ENCODE measurements at places on chromosomes 7 and 10. TPM values are rescaled to one million over a fixed set of nuclear protein-coding genes. Genes with fewer than 3 reads are reported as not detected.

Gene AKR1D1
- polyA plus RNA-seq, result not detected

Gene PTF1A
- not detected for polyA plus RNA-seq

Gene TRIM73
- 2.3 TPM for polyA plus RNA-seq

Gene KLLN
- polyA plus RNA-seq, result 0.24 TPM

Gene CLDN4
- 132 TPM for polyA plus RNA-seq

Gene EXOC6
- 9.9 TPM for polyA plus RNA-seq

Gene UTF1
- not detected for polyA plus RNA-seq

Gene MAGI2
- 14.6 TPM for polyA plus RNA-seq

Gene PIK3AP1
- polyA plus RNA-seq, result 3.4 TPM

Gene PTPRN2
- 130 TPM for polyA plus RNA-seq

Gene NUDT13
- polyA plus RNA-seq, result 0.29 TPM

Gene INSYN2A
- polyA plus RNA-seq, result 7.7 TPM

Gene METTL27
- polyA plus RNA-seq, result 23.2 TPM

- DNase-seq, result no peak
Observed at GRCh38 chr7:101739775-101740398, 77.5 kb upstream of the CUX1 start.

DNA sequence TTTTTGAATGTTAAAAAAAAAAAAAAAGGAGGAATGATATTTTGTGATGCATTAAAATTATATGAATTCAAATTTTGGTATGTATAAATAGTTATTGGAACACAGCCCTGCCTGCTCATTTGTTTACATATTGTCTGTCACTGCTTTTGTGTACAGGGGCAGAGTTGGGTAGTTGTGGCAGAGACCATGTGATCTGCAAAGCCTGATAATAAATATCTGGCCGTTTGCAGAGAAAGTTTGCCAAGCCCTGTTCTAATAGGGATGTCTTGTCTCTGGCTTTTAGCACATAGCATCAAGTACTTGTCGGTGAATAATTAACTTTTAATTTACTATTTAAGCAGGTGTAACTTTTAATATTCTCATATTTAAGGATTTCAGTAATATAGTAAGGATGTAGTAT lies 19.8 kb downstream of the TSPAN13 start:
- no peak for DNase-seq

DNA sequence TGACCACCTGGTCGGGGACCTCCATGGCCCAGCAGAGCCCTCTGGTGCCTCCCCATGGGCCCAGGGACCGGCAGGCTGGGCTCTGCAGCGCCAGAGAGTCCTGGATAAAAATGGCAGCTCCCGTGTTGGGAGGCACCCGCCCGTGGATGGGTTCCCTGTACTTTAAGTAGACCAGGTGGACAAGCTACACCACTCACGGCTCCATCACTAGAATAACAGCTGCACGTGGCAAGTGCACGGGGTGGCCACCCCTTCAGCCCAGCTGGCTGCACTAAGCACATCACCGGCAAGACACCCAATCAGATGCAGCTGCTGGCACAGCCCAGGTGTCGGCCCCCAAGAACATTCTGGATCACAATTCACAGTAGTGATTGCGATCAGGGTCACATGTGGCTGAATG lies 69.8 kb downstream of the DIP2C start:
- DNase-seq, result no peak

DNA sequence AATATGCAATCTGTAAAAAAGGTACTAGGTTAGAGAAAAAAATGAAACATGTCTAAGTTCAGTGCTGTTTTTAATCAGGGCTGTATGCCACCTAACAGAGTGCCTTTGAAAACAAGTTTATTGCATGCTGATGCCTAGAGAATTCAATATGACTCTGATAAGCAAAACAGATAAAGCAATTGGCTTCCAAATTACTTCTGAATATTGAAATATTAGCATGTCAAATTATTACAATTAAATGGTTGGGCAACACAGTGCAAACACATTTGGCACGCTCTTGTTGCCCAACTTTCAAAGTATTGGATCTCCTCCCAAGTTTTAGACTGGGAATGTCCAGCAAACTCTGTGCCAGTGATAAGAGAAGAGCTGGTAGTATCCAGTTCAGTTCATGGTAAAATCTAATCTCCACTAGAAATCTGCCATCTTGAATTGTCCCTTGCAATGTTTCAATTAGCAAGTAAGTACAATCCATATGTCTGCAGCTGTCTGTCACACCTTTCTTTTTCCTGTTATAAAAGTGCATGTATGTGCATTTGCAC lies 65.2 kb upstream of the FAM133B start:
- DNase-seq, result no peak

- DNase-seq, result no peak
Observed at GRCh38 chr7:78011642-78012041, 213.1 kb downstream of the PHTF2 start.

- DNase-seq, result no peak
Observed at GRCh38 chr7:129370812-129371211, 63.4 kb upstream of the STRIP2 start.

GRCh38 chr7:40374575-40374974 lies 239.8 kb downstream of the SUGCT start:
- DNase-seq, result no peak

DNA sequence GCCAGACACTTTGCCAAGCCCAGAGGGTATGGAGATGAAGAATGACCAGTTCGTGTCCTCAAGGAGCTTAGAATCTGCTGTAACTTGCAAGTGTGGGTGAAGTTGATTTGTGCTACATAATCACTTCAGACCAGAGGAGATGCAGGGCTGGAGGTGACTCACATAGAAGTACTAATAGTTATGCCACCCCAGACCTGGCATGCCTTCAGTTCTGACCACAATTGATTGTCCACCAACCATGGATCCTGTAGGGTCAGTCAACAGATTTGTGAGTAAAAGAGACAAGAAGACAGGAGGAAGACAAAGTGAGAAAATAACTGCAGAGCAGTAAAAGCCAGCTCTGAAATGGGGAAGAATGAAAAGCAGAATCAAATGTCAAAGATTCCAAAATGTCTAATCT lies 51.2 kb upstream of the BMPER start:
- no peak for DNase-seq

- no peak for DNase-seq
Observed at GRCh38 chr7:35522697-35523096, 172.2 kb downstream of the HERPUD2 start.

GRCh38 chr10:77877441-77878344 lies 48.9 kb downstream of the DLG5 start:
- DNase-seq, result peak; percentile 55

- DNase-seq, result no peak
Observed at GRCh38 chr7:34900891-34901513, 136.3 kb downstream of the DPY19L1 start.

- peak; percentile 50 for DNase-seq
Observed at GRCh38 chr10:21015851-21016250, 118.7 kb upstream of the NEBL start.

DNA sequence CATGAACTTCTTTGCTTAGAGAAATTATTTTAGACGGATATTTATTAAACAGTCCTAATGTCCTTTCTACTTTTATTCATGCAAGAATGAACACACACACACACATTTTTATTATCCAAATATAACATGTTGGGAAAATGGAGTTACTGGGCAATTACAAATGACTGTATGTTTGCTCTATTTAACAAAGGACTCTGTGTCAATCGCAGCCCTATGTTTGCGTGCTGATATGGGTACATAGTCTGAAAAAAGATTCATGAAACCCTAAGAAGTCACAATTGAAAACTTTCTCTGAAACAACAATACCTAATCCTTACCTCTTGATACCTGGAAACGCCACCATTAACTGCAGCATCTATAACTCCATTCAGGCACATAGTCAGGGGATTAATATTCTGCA lies 184.7 kb upstream of the IMMP2L start:
- DNase-seq, result no peak

- no peak for DNase-seq
Observed at GRCh38 chr10:110861930-110862649, 9.6 kb upstream of the PDCD4 start.

GRCh38 chr7:155974186-155974897 lies 162.1 kb upstream of the SHH start:
- no peak for DNase-seq

DNA sequence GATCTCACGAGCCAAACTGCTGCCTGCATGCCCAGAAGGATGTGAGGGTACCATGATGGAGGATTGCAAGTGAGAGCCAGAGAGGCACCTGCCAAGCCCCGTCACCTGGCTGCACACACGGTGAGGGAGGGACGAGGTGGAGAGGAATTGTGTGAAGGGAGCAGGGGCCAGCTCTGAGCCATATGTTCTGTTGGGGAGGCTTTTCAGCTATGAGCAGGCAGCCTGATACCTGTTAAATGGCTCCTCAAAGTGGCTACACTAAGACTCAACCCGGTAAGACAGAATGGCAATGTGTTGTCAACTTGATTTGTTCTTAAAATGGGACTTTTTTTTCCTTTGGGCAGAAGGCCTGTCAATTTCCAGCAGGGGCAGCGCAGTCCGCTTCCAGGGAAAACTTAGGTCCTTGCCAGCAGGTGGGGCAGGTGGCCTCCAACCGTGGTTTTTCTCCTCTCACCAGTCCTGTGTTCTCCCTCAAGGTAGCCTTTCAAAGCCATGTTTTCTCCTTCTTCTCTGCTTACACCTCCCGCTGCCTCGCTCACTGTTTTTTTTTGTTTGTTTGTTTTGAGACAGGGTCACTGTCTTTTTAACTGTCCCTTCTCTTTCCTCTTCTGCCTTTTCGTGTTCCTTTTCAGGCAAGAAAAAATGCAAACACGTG lies 57.7 kb upstream of the ZNRF2 start:
- no peak for DNase-seq

DNA sequence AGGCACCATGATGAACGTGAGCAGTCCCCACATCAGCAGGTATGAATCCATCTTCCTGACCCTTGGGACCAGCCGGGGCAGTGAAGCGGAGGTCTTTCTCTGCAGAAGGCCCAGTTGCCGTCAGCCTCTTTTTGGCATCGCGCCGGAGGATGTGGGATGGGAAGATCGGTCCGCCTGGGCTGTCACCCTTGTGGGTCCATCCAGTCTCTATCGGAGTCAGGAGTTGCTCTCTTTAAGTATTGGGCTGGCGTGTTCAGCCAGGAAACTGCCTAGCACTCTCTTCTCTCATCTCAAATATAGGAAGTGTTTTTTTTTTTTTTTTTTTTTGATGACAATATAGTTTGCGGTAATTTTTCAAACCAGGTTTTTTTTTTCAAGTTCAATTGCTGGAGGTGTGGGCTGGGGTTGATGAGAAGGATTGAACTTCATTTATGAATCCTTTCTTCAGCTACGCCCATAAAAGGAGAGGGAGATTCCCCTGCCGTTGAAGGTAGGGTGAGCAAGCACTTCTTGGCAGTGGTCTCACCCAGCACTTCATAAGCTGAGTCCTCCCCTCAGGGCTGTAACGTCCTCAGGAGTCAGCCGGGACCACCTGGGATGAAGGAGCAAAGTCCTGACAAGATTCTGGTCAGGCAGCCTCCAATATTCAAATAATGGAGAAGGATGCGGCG lies at the start of gene IL2RA:
TSS of gene IL2RA (minus strand) at position 267 of the 671 bp plus-strand sequence. CDS start at position 51, 216 bp downstream.
- no peak for DNase-seq

GRCh38 chr7:81691199-81691821 lies 78.5 kb downstream of the HGF start:
- DNase-seq, result no peak

DNA sequence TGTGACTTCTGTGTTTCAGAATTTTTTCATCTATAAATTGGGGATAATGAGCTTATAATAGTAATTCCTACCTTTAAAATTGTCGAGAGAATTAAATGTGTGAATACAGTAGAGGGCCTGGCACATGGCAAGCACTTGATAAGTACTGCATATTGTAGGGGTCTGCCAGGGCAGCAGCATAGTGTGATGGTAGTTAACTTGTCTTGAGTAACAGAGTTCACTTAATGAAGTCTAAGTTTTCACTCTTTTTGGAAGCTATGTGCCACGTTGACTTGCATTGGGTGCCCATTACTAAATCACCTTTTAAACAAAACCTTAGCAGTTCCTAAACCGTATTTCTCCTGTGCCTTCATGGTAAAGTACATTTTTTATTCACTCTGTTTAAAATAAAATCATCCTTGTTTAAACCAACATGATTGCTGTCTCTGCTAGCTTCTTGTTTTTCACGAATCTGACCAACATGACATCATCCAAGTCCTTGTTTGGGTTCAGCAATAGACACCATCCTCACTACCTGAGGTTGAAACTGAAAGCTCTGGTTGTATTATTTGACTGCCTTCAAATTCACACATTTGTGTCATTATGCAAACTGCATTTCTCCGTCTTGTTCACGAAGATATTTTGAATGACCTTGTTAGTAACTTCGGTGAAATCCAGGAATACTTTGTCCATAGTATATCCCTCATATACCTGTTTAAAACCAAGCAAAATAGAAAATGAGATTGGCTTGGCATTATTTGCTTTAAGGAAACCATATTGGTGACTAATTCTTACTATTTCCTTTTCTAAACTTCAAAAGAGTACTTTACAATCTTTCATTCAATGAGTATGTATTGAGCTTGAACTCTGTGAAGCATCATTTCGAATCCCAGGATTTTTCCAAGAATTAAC lies 340.2 kb downstream of the SUGCT start:
- no peak for DNase-seq

GRCh38 chr7:65338346-65338745 lies 35.3 kb upstream of the ZNF92 start:
- no peak for DNase-seq

- DNase-seq, result no peak
Observed at GRCh38 chr10:129993621-129994020, 29.5 kb upstream of the EBF3 start.

DNA sequence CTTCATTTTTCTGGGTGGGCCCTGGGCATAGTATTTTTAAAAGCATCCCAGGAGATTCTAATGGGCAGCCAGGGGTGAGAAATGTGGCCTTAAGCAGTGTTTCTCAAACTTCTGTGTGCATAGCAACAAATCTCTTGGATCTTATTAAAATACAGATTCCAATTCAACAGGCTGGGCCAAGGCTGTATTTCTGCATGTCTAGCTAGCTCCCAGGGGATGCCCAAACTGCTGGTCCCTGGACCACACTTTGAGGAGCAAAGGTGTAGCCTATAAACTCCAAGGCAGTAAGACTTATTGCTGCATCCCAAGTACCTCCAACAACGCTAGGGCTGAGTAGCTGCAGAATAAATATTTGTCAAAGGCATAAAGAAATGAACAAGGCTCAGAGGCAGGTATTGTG lies 292.9 kb upstream of the ZMIZ1 start:
- DNase-seq, result no peak

GRCh38 chr7:40134428-40135316 lies at the start of the genes MPLKIP and SUGCT:
Gene MPLKIP (minus strand): TSS chr7:40134622. CDS start chr7:40134567, 55 bp downstream.
Gene SUGCT (plus strand): TSS chr7:40135005.
- peak; percentile 96 for DNase-seq

- DNase-seq, result no peak
Observed at GRCh38 chr7:44395067-44395466, 69.7 kb upstream of the CAMK2B start.

GRCh38 chr10:132834311-132834761 lies 48.4 kb upstream of the NKX6-2 start:
- no peak for DNase-seq

DNA sequence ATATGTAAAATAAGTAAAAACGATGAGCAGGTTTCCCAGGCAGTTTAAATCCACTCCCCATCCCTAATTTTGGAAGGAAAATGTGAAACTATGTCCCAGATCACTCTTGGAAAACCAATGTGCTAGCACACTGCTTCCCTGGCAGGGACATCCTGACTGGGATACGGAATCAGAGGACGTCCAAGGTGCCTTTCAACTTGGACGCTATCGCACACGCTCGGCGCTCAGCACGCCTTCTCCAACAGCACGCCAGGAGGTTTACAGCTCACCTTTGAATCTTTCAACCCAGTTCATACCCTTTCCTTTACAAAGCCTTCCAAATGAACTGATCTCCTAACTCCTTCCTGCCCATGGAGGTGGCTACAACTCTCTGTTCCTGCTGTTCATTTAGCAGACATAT lies 47.1 kb downstream of the BEND7 start:
- no peak for DNase-seq
